NCI-H146 (cell line): ENCODE measurements at places on chromosomes 13 and 19.

- peak; percentile 26 for DNase-seq
These were observed 1.0 kb upstream of the CGB7 start for GRCh38 chr19:49058562-49058961.

DNA sequence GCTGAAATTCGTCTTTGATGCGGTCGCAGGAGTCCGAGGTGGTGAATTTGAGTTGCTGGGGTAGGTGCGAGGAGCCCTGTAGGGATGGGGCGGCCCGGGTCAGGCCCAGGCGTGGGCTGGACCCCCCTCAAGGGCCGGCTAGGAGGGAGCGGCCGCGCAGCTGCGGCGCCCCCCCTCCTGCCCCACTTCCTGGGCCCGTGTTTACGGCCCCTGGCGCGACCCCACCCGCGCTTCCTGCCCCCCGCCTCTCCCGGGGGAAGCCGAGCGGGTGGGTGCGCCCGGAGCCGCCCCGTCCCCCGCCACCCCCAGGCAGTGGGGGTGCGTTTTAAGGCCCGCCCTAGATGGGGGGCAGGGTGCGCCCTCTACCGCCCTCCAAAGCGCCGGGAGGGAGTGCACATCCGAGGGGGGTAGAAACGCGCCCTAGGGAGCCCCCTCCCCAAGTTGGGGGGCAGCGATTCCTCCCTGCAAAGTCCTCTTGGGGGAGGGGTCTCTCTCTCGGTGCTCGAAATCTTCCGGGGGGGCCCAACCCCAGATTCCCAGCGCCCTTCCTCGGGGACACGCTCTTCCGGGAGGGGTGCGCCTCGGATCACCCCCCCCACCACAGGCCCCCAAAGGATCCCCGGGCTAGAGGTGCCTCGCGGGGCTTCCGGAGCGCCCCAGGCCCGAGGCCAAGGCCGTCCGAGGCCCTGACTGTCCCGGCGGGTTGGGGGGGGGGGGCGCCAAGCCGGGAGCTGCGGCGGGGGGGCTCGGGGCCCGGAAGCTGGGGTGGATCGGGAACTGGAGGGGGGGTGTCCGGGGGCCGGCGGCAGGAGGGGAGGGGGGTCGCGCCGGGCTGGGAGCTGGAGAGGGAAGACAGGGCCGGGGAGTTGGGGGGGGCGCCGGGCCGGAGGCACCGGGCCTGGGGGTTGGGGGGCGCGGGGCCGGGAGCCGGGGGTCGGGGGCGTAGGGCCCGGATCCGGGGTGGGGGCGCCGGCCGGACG is 823 bp downstream of the TLE5 start:
- peak; percentile 30 for DNase-seq

- DNase-seq, result no peak
These were observed 1.4 kb downstream of the BRD4 start for GRCh38 chr19:15330801-15331418.

GRCh38 chr13:90750021-90750420 is 597.5 kb upstream of the MIR17HG start:
- no peak for DNase-seq

DNA sequence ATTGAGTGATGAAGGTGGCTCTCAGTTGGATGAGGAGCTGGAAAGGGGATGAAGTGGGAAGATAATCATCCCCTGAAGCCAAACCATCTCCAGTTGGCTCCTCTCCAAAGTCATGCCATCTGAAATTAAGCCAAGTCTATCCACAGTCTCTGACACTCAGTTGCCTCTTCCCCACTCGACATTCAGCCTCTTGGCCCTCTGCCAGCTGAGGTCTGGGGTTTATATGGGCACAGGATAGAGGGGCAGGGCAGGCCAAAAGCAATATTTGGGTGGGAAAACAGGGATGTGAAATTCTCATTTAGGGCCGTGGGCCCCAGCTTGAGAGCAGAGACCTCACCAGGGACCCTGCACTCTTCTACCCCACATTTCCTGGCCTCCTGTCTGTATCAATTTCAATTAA is 85.9 kb downstream of the SLITRK1 start:
- DNase-seq, result no peak

DNA sequence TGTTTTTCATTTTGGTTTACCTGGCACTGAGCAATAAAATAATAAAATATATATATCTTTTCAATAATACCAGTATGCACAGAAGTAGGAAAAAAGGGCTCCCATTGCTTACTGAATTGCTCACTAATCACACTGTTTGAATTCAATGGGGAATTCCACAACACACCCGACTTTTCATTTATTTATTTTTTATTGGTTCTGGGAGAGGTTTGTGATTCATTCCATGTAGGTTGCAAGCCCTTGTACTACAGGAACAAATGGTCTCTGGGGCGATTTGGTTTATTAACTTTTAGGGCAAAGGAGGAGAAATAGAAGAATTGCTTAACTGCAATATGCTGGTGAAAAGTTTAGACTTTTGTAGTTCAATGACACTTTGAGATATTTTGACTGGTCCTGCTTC is 207.4 kb downstream of the DCT start:
- DNase-seq, result no peak

GRCh38 chr19:29537601-29538000 is 11.8 kb downstream of the VSTM2B start:
- no peak for DNase-seq

DNA sequence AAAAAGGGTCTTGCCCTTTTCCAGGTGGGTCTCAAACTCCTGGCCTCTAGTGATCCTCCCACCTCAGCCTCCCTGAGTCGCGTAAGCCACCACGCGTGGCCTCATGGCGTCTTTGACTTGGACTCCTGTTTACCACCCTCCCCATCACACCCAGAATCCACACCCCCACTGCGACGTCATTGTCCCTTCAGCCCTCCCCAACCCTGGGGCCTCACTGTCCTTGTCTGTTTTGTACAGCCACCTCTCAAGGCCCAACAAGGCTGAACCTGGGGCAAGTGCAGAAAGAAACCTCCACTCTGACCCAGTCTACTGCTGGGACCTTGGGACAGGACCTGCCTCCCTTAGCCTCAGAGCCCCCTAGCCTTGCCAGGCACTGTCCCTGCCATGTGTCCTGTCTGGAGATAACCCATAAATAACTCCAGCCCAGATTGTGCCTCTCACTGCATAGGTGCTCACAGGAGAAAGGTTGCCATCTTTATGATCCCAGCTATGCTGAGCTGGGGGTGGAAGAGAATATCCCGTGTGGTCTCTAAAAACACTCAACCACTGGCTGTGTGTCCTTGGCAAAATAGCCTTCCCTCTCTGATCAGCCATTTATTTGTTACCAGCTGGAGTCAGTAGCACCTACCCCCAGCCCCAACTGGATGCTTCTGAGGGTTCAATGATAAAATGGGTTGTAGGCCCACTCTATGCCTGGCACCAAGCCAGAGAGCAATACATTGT is 1.8 kb upstream of the IFI30 start:
- no peak for DNase-seq

GRCh38 chr19:6442087-6442688 is 8.6 kb upstream of the SLC25A41 start:
- no peak for DNase-seq

DNA sequence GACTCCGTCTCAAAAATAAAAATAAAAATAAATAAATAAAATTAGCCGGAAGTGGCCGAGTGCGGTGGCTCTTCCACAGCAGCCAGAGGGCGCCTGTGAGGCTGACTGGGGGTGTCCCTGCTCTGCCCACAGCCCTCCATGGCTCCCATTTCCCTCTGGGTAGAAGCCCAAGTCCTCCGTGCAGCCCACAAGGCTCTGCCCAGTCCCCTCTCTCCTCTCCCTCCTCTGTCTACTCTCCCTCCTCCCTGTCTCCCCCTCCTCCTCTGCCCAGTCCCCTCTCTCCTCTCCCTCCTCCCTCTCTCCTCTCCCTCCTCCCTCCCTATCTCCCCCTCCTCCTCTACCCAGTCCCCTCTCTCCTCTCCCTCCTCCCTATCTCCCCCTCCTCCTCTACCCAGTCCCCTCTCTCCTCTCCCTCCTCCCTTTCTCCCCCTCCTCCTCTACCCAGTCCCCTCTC is 20.4 kb downstream of the MISP start:
- no peak for DNase-seq

DNA sequence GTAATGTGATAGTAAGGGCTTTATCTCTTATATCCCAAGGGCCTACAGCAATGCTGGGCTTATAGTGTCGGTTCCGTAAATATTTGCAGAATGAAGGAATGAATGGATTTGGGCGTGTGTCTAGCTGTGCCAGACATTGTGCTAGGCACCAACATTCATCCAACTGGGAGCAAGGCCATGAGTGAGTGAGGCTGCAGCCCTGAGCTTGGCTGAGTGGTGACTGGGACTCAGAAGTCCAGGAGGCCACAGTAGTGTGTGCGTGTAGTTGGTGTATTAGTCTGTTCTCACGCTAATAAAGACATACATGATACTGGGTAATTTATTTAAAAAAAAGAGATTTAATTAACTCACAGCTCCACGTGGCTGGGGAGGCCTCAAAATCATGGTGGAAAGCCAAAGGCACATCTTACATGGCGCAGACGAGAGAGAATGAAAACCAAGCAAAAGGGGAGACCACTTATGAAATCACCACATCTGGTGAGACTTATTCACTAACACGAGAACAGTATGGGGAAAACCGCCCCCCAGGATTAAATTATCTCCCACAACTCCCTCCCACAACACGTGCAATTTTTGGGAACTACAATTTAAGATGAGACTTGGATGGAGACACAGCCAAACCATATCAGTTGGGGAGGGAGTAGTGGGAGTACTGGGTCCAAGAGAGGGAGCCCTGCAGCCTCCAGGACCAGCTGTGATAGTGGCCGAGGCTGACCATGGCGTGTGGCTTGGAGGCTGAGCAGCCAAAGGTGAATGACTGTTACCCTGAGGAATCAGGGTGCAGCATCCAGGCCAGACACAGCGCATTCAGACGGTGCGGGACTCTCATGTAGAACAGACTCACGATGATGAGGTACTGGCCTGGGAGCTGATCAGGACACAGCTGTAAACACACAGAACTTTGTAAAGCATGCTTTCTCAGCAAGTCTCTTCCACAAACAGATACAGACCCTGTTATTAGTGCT is 104.6 kb downstream of the TEX26 start:
- DNase-seq, result no peak

- DNase-seq, result peak; percentile 70
These were observed 13.3 kb downstream of the KCNC3 start for GRCh38 chr19:50315773-50316448.

- no peak for DNase-seq
These were observed 9.0 kb downstream of the RHPN2 start for GRCh38 chr19:33055718-33056117.

DNA sequence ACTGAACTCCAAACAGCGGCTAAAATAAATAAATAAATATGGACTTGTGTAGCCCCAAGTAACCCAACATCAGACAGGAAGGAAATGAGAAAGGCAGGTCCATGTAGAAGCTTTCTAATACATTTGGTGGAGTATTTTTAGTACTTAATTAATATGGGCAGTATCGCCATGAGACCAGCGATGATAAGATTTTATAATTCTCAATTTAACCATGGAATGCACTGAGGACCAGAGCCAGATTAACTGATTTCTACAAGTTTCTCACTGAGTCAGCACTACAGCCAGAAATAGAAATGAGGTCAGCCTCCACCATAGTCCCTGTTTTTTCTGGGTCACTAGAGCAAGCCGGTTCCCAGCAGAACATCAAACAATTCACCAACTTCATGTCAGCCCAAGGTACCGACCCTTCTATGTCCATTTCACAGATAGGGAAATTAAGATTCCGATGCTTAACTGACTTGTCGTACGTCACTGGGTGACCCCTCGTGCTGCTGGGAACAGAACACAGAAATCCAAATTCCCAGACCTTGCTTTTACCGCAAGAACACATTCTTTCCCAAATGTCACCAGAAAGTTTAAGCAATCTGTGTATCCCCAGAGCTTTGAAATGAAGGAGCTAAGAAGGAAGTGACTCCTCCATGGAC is 90.4 kb downstream of the COL4A1 start:
- DNase-seq, result no peak

DNA sequence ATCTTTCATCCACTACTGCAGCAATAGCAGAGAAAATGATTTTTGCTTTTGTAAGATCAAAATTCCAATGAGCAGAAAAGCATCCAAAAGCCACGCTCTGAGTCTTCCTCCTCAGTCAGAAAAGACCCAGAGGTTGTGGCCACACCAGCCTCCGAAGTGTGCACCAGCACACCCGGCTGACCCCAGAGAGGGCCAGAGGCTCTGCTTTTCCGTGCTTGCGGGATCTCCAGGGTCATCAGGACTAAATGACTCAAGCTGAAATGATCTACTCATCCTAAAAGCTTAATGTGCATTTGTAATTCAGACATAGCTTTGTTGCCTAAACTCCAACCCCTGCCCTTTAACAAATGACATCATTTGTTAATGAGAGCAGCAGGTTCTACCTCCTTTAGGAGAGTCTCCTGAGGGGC is 16.5 kb downstream of the RXFP2 start:
- DNase-seq, result no peak

DNA sequence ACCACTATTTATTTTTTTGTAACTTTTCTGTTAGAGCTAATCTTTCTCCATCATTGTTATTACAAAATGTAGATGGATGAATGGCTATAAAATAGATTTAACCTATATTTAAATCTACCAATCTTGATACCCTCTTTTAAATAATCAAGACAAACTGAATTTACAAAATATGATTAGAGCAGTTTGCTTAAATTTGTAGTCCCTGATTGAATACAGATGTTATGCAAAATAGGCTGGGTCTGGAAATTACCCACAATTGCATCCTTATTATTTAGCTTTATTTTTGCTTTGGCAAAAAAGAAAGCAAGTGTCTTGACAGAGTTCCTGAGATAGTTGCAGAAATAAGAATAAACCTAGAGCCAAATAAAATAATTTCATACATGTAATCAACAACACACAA is 352.8 kb downstream of the KLF12 start:
- no peak for DNase-seq

DNA sequence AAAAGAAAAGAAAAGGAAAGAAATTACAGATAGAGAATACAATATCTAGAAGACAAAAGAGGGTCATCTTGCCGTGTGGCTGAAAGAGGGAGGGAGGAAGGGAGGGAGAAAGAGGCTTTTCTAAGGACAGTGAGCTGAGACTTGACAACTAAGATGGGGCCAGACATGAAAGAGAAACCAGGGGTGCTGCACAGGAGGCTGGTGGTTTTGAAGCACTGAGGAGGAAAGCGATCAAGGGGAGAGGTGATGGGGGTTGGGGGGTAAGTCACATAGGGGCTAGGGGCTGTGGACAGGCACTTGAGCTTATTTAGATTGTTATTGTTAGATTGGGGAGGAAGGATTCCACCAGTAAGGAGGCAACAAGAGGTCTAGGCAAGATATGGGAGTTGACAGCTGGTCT is 17.3 kb downstream of the PNPLA6 start:
- no peak for DNase-seq

DNA sequence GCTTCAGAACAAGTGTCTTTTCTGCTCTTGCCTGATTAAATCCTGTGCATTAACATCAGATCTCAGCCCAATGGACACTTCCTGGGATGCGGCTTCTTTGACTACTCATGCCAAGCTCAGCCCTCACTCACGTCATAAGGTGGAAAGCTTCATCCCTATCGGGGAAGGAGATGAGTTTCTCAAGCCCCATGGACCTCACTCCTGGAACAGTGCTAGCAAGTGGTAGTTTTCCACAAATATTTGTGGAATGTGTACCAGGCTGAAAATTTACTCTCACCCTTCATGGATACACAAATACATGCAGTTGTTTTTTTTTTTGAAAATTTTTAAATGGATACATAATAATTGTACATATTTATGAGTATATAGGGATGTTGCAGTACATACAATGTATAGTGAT is 34.6 kb upstream of the FARP1 start:
- no peak for DNase-seq
